ENCODE measurements at places on chromosomes 3 and 15.

GRCh38 chr3:119763466-119763865 lies 18.4 kb upstream of the NR1I2 start:
- DNase-seq: no peak

DNA sequence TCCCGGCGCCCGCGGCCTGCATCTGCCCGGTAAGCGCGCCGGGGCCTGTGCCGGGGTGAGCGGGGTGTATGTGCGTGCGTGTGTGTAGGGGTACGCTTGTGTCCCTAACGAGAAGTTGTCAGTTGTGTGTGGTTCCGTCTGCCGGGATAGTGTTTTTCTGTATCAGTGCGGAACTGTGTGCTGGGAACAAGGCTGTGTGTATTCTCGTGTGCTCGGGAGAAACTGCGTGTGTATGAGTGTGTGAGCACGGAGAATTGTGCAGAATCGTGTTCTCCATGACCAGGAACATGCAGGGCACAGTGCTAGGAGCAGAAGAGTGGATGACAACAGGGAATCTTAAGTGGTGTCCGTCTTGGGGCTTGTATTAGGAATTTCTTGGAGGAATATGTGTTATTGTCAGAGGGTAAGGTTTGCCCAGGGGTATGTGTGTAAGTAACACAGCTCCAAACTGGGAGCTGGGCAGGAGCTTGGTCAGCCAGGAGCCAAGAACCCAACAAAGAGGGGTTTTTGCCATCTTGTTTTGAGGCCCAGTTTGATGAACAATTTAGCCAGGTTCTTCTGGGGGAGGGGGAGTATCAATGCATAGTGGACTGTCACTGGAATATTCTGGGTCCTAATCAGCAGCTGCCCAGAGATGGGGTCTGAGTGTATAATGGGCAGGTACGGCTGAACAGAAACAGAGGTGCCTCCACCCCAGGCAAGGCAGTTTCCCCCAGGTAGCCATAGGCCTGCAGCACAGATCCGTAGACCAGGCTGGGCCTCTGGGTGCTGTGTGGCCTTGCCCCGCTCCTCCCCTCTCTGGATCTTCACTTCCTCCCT lies 2.1 kb downstream of the ISL2 start:
- no peak for DNase-seq

GRCh38 chr3:148309390-148310035 lies 388.2 kb upstream of the AGTR1 start:
- DNase-seq: peak; percentile 2

- DNase-seq: no peak
These were observed 68.0 kb downstream of the CASR start for GRCh38 chr3:122251428-122251827.

DNA sequence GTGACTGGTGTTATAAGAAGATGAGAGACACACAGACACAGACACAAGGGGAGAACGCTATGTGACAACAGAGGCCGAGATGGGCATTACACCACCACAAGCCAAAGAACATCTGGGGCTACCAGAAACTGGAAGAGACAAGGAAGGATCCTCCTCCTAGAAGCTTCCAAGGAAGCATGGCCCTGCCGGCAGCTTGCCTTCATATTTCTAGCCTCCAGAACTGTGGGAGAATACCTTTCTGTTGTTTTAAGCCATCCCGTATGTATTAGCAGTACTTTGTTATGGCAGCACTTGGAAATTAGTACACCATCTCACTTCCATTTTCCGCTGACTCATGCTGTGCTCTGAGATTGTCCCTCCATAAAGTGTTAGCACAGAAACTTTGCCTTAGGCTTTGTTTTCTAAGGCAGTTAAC lies 38.7 kb upstream of the CA12 start:
- no peak for DNase-seq

Data from stimulated activated CD4-positive, alpha-beta T cell treated with anti-CD3 and anti-CD28 coated beads, Interleukin-1b, Interleukin-23, amount 100 ng/mL, for 24 hours (primary cell).